Anterior cingulate cortex (tissue), 58 donors: ENCODE measurements at places on chromosomes 11 and 22.

DNA sequence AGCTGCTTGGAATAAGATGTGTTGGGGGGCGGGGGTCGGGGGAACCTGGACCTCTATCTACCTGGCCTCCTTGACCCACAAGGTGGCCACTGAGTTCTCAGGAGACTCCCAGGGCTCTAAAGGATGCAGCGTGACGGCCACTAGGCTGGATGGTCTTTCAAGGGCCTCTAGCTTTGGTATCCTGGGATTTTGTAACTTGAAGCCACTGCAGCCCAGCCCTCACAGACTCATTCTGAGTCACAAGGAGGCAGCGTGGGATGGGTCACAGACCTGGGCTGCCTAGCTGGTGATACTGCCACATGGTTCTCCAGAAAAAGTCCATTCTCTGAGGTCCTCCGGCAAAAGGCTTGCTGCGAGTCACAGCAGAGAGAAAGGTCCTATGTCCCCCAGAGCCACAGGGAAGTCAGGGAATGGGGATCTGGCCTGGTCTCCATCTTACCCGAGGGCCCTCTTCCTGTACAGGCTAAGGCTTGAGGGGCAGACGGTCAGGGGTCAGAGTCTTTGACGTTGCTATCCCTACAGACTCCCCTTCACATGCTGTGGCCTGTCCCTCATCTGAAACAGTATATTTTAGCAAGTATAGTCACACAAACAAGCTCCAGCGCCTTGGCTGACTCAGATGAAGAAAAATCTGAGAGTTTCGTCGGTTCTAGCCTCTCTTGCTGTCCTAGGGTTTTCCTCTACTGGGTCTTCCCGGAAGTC is 52.4 kb downstream of the KCNC1 start:
- DNase-seq: no peak

- no peak for DNase-seq
Measured at GRCh38 chr11:76269247-76269646, 62.9 kb upstream of the WNT11 start.

DNA sequence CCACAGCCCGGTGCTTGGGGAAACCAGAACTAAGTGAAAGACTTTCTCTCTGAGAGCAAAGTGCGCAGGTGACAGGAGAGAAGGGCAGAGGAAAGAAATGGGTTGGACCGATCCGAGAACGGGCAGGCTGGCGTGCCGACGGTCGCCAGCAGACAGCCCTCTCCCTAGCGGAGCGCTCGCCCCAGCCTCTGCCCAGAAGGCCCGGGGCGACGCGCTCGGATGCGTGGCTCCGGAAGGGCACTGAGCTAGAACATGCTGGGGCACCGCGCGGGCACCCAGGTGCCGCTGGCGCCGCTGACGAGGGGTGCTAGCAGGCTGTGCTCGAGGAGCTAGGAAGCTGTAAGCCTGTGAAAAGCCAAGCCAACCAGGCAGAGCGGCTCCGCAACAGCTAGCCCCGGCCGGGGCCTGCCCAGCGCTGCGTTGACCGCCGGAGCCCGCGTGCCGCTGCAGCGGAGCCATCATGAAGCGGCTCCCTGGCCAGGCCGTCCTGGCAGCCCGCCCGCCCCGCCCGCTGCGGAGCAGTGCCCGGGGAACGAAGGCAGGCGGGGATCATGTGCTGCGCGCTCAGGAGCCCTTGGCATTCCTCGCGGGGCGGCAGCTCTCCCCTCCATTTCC is 22.1 kb upstream of the RRAS2 start:
- DNase-seq: peak; percentile 23

- no peak for DNase-seq
Measured at GRCh38 chr11:122045181-122045586, 70.8 kb downstream of the BLID start.

- DNase-seq: no peak
Measured at GRCh38 chr11:1669546-1670218, 27.3 kb upstream of the KRTAP5-6 start.

- no peak for DNase-seq
Measured at GRCh38 chr11:43632181-43632580, 48.4 kb upstream of the HSD17B12 start.

GRCh38 chr11:113398669-113399430 is 11.3 kb downstream of the ANKK1 start:
- DNase-seq: no peak

- peak; percentile 21 for DNase-seq
Measured at GRCh38 chr22:48919187-48919590, 908.5 kb downstream of the BRD1 start.

- no peak for DNase-seq
Measured at GRCh38 chr11:22807855-22808570, 21.6 kb downstream of the SVIP start.

- DNase-seq: no peak
Measured at GRCh38 chr11:63507511-63507910, 1.6 kb downstream of the LGALS12 start.

DNA sequence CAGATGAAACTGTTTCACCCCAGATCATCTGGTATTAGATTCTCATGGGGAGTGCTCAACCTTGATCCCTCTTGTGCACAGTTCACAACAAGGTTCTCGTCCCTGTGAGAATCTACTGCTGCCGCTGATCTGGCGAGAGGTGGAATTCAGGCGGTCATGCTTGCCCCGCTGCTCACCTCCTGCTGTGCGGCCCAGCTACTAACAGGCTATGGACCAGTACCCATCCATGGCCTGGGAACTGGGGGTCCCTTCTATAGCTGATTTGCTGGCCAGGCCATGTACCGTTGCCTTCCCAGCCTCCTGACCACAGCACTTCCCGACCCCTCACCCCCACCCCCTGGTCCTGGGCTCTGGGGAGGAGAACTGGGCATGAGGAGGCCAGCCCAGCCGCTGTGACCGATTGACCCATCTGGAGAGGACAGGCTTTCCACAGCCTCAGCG is 2.6 kb downstream of the PHLDA2 start:
- no peak for DNase-seq

- no peak for DNase-seq
Measured at GRCh38 chr11:65309006-65309405, 5.7 kb upstream of the CDC42EP2 start.

DNA sequence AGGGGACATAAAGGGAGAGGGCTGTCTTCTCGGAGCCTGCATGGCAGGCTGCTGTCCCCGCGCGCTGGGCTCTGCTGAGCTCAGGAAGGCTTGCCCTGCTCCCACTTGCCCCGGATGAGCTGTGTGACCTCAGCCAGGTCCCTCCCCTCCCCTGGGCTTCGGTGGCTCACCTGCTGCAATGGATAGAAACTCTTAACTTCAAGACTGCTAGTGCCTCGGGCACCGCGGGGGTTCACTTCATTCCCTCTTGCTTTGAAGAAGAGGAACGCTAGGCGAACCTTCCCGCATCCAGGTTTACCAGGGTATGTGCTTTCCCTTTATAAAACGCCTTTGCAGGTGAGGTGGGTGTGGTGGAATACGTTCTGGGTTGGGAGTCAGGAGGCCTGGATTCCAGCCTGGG is 115.0 kb downstream of the PHF21B start:
- no peak for DNase-seq

DNA sequence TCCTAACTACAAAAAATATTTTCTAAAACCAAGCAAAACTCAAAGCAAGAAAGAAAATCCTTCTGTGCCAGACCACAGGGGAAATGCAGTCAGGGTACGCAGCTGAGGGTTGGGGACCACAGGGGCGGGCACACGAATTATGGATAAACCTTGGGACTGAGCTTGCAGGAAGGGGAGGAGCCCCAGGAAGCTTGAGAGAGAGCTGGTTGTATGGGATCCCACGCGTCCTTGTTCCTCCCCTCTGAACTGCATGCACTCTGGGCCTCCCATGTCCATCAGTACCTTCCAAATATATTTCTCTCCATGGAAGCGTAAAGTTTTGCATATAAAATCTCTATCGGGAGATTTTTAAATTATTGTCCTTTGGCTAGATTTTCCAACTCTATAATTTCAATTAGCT is 673.4 kb downstream of the TBC1D22A start:
- no peak for DNase-seq
